DND-41 (cell line): ENCODE measurements at places on chromosomes 6 and 20.

- H3K27ac ChIP-seq, result no peak overlapping the region
- H3K27me3 ChIP-seq, result peaks cover 8% of the 10 kb centered on the region
- H3K36me3 ChIP-seq, result no peaks in the 10 kb centered on the region
- H3K4me3 ChIP-seq, result no peak overlapping the region
- DNase-seq, result no peak
- H3K4me1 ChIP-seq, result no peaks in the 10 kb centered on the region
Observed at GRCh38 chr6:6569811-6570164, 18.7 kb upstream of the LY86 start.

DNA sequence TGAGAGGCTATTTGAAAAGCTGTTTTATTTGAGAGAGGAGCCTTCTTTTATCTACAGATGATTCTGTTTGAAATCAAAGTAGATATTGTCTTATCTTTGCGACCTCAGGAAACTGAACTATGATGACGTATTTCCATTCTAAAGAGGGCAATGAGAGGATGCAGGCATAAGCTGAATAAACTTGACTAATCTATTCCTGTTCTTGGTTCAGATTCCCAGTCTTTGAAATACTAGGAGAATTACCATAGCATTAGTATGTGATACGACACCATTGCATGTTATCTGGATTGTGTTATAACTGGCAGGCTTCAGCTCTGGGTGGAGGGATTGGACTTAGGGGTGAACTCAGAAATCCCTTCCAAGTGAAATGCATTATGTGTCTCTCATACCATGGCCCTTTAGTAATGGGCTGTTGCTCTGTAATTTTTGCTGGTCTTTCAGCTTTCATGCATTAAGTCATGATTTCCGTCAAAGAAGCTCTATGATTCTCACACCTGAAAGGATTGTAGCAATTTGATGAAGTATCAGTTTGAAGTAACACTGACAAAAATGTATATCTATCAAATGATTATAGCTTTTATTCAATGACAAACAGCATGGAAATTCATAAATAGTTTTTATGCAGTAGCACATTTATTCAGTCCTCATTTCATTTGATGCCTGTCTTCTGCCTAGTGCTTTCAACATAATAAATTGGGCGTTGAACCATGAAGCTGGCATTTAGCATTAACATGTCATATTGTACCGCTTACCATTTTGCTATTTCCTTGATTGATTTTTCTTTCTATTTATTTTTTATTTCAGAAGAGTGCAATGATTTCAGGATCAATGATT is 138.4 kb upstream of the SPACA1 start:
- no peaks in the 10 kb centered on the region for H3K36me3 ChIP-seq
- H3K4me1 ChIP-seq, result peaks cover 14% of the 10 kb centered on the region
- peaks cover 25% of the 10 kb centered on the region for H3K27me3 ChIP-seq

DNA sequence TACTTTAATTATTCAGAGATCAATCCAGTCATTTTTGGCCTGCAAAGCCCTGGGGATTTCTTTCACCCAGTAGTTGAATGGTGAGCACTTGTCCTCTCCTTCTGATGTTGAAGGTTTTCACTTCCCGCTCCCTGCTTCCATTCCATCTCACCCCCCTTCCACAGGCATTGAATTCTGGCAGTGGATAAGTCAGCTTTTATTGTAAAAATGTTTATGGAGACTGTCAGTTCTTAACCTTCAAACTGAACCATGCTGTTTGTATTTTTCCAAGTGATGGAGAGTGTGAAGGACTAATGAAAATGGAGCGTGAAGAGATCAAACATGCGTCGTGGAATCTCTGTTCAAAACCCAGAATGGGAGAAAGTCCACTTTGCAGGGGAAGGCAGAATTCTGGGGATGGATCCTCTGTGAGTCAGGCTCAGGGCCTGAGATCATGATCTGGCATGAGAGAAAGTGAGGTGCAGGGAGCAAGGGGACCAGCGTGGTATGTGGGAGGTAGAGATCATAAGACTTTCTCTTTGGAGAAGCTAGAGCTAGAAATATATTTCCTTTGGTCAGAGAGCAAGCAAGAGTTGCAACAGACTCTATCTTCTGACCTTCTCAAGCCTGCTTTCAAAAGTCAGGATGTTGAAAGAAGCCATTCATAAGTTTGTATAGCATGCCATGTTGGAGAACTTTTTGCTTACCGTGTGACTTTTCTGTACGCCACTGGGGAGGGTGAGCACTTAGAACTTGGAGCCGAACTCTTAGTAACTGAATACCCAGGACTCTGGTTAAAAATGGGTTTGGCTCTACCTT is 30.2 kb downstream of the ISM1 start:
- H3K4me1 ChIP-seq, result peaks cover 42% of the 10 kb centered on the region
- H3K27me3 ChIP-seq, result no peaks in the 10 kb centered on the region
- no peak for DNase-seq
- H3K36me3 ChIP-seq, result no peaks in the 10 kb centered on the region
- H3K27ac ChIP-seq, result no peak overlapping the region

DNA sequence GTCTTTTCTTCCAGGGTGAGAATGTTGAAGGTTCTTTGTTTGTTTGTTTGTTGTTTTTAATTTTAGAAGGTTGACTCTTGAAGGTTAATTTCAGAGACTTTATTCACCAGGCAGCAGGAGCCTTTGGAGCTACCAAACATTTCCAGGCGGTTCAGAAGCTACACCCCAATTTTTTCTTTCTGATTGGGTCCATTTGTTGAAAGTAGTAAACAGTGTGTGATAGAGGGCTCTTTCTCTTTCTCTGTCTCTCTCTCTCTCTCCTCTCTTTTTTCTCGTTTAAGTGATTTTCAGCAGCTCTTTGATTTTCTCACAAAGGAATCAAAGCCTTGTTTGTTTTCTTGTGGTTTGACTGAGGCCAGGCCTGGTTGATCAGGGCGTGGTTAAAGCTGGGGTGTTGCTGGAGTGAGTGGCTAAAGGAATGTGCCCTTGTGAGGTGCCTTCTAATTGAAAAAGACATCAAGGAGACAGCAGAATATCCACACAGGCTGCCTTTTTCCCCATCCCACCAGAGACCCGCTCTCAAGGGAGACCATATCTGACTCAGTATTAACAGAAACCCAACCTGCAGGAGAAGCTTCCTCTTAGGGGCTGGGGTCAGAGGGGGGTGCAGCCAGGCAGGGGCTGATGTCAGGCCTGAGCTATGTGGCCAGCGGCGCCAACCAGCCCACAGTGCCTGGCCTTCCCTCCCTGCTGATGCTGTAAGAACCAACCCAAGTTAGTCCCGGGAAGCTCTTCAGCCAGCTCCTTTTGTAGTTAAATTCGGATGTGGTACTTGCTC is 40.4 kb upstream of the NAA20 start:
- no peak overlapping the region for H3K27ac ChIP-seq
- H3K4me3 ChIP-seq, result no peak overlapping the region
- H3K27me3 ChIP-seq, result peaks cover 9% of the 10 kb centered on the region
- no peaks in the 10 kb centered on the region for H3K36me3 ChIP-seq

GRCh38 chr6:128657181-128657580 is 136.8 kb upstream of the PTPRK start:
- no peaks in the 10 kb centered on the region for H3K27me3 ChIP-seq
- H3K36me3 ChIP-seq, result no peaks in the 10 kb centered on the region
- no peaks in the 10 kb centered on the region for H3K4me1 ChIP-seq
- no peak overlapping the region for H3K27ac ChIP-seq
- no peak overlapping the region for H3K4me3 ChIP-seq

DNA sequence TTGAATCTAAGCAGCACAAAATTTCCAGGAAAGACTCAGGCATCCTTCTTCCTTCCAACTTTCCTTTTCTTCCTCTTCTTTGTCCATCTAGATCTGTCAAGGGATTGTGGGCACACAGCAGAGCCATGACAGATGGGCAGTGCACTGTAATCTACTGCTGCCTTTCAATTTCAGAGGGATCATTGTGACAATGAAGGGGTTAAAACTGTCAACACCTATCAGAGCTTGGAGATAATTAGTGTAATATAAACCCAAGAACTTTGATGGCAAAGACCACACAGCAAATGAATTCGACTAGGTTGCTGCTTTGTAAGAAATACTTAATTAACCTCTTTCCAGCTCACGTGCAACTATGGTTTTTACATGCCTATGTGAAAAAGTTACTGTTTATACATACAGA is 55.0 kb downstream of the SAMD5 start:
- no peak overlapping the region for H3K27ac ChIP-seq
- DNase-seq, result no peak
- no peaks in the 10 kb centered on the region for H3K36me3 ChIP-seq
- H3K27me3 ChIP-seq, result peaks cover 3% of the 10 kb centered on the region

DNA sequence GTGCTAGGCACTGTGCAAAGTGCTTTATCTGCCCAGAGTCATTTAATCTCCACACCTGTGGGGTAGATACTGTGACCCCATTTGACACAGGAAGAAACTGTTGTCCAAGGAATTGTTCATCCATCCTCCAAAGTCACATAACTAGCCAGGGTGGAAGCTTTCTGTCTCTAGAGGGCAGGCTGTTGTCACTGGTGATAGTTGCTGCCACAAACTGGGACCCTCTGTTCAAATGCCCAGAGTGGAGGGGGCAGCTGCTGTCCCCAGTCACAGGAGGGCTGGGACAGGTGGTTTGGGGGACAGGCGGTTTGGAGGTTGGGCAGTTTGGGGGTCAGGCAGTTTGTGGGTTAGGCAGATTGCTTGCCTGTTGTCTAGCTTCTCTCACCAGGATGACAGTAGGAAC is 16.1 kb upstream of the TMEM242 start:
- no peak overlapping the region for H3K27ac ChIP-seq
- H3K27me3 ChIP-seq, result peaks cover 8% of the 10 kb centered on the region
- no peak overlapping the region for H3K4me3 ChIP-seq
- H3K36me3 ChIP-seq, result no peaks in the 10 kb centered on the region
- no peaks in the 10 kb centered on the region for H3K4me1 ChIP-seq
- DNase-seq, result no peak

DNA sequence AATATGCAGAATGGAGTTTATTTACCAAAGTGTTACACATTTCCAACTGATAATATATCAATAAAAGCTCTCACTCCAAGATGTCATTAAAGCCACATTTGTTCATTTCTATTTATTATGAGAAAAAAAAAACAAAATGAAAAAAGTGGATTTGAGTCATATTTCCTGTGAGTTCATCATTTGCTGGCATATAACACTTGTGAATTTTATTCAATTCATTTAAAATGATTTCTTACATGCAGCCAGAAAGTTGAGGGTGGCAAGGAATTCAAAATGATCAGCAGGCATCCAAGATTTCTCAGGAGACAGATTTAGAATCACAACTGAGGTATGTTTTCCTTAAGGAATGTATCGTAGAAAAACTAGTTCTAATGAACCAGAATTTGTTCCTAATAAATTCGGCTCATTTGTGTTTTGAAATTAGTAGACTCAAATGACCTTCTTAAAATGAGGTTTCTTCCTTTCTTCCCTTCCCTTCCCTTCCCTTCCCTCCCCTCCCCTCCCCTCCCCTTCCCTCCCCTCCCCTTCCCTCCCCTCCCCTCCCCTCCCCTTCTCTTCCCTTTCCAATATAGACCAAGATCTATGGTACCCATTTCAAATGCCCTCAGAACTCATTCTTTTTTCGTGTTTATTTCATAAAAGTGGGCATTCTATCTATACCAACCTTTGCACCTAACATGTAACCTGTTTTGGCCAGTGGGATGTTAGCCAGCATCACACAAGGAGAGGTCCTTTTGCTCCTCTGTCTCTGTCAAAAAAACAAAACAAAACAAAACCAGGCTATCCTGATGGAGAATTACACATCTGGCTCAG is 357.9 kb upstream of the TSHZ2 start:
- H3K4me1 ChIP-seq, result no peaks in the 10 kb centered on the region
- H3K36me3 ChIP-seq, result no peaks in the 10 kb centered on the region
- peaks cover 9% of the 10 kb centered on the region for H3K27me3 ChIP-seq
- DNase-seq, result no peak
- no peak overlapping the region for H3K27ac ChIP-seq
- no peak overlapping the region for H3K4me3 ChIP-seq
